ENCODE measurements at places on chromosomes 5 and 9. TPM values are rescaled to one million over a fixed set of nuclear protein-coding genes. Genes with fewer than 3 reads are reported as not detected.

TEK gene
- not detected for total RNA-seq

CCNJL gene
- not detected for total RNA-seq

MYMK gene
- total RNA-seq, result not detected

OR13C2 gene
- not detected for total RNA-seq

S1PR3 gene
- total RNA-seq, result 26.0 TPM

MUSK gene
- not detected for total RNA-seq

BSPRY gene
- not detected for total RNA-seq

PCDH1 gene
- 0.46 TPM for total RNA-seq

FKBP15 gene
- total RNA-seq, result 22.4 TPM

SPATA31C2 gene
- total RNA-seq, result not detected

PARP8 gene
- 129 TPM for total RNA-seq

TLX3 gene
- total RNA-seq, result not detected

SPARC gene
- total RNA-seq, result 0.43 TPM

IRX4 gene
- not detected for total RNA-seq

PCDHB9 gene
- total RNA-seq, result 1.2 TPM

GFI1B gene
- 2.7 TPM for total RNA-seq

TMC1 gene
- total RNA-seq, result not detected

FRMD3 gene
- 0.85 TPM for total RNA-seq

MSX2 gene
- total RNA-seq, result not detected

GALNT12 gene
- 11.4 TPM for total RNA-seq

CNTLN gene
- 1.8 TPM for total RNA-seq

Measured in naive thymus-derived CD4-positive, alpha-beta T cell (primary cell).